DMS153 (cell line): ENCODE measurements at places on chromosomes 1 and 21.

GRCh38 chr1:205247130-205247921 is 19.6 kb downstream of the TMCC2 start:
- DNase-seq: peak; percentile 29

DNA sequence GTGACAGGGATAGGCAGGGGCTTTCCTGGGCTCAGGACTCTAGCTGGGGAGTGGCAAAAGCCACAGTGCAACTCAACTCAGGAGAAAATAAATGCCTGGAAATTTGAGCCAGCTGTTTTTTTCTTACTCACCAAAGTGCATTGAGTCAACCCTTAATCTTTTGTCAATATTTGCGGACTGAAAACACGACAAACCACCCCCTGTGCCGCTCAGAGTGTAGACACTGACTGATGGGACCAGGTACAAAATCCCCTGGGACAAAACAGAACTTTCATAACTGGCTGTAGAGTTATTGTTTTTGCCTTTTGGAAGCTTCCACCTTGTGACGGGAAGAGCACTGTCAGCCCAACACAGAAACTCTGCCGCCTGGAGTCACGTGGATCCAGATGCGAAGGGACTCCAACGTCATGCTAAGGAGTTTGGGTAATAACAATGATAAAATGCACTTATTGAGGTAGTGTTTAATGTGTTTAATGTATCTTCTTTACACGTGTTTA is 164.6 kb downstream of the PLPP3 start:
- DNase-seq: peak; percentile 86

DNA sequence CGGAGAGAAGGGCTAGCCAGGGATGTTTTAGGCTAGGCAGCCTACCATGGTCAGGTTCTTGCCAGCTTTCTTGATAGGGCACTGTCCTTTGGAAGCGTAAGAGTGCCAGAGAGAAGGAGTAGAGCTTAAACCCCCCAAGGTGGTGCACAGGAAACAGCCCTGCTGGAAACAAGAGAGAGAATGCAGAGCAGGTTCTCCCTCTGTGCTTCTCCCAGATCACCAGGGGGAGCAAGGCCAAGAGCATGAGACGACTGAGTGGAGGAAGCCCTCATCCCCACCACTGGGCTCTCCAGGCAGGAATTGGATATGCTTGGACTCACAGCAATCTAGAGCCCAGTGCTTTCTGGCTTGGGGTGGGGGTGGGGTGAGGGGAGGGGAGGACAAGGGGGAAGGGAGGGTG is 49.8 kb downstream of the ATP2B4 start:
- DNase-seq: no peak

GRCh38 chr1:75967719-75968118 is 35.5 kb upstream of the ASB17 start:
- DNase-seq: no peak

DNA sequence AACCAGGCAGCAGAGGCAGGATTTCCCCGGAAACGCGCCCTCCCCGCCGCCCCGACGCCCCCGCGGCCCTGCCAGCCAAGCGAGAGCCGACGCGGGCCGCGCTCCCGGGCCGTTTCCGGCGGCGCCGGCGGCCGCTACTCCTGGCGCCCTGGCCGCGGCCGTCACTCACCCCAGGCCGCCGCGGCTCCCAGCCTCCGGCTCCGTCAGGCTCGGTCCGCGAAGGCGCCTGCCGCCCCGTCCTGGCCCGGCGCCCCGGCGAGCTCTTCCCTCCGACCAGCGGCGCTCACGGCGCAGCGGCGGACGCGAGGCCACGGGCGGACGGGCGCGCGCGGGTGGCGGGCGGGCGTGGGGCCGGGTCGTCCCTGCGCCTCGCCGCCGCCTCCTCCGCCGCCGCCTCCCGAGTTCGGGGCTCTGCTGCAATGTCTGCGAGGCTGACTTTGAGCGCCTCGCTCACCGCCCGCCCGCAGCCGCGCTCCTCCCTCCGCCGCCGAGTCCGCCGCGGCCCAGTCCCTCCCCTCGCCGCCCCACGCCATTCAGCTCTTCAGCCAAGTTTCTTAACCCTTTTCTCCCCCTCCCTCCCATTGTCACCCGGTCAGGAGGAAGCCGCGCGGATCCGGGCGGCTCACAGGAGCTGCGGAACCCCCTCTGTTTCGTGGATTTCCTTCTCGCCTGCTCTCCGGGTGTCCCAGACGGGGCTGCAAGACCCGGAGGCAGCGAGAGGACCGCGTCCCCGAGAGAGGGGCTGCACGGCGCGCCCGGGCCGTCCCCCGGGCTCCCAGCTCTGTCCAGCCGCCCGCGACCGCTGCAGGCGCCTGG is at the start of gene NRIP1:
Gene NRIP1 (minus strand): TSS at position 425 of the 816 bp plus-strand sequence. CDS start 96,808 bp downstream, outside the sequence.
- DNase-seq: peak; percentile 34

DNA sequence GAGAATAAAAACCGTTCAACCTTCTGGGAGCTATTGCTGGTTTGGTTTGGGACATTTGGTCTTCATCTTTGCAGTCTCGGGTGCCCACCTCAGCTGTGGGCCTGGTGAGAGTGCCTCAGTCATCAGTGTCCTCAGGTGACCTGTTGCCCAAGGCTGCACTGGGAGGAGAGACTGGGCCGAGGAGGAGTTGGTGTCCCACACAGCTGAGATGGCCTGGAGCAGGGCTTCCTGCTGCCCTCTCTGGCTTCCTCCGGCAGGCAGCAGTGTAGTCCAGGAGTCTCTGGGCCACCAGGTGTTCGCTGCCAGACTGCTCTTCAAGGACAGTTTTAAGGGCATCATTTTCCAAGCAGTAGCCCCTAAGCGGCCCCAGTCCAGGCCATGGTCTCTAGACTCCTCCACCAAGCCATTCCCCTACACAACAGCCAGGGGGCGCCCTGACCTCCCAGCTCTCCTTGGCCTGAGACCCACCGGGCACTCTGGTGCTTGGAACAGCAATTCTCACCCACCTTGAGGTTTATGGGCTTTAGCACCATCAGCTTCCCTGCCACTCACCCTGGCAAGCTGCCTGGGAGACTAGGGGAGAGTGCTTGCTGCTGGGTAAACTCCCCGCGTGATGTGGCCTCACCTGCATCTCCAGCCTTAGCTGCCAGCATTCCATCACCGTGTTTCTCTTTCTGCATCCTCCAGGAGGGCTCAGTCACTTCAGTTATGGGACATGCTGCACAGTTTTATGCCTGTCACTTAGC is 9.1 kb upstream of the SYTL1 start:
- DNase-seq: no peak

DNA sequence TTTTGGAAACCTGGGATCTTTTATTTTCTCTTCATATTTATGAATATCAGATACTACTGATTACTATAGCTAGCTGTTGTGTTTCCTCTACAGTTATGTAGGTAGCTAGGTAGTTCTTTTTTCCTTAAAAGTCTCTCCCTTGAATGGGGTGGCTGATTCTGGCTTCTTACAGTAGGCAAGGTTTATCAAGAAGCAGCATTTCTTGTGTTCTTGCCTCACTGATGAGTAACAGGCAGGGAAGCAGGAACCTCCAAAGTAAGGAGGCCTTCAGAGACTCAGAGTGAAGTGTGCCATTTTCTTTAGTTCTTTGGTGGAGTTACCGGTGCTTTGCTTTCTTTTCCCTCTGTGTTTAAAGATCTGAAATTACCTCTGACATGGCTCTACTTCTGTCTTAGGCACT is 56.0 kb downstream of the ZMYM4 start:
- no peak for DNase-seq

- DNase-seq: no peak
Observed at GRCh38 chr21:26164311-26164710, 6.3 kb downstream of the APP start.

GRCh38 chr1:169047074-169047473 is 59.4 kb upstream of the ATP1B1 start:
- no peak for DNase-seq

DNA sequence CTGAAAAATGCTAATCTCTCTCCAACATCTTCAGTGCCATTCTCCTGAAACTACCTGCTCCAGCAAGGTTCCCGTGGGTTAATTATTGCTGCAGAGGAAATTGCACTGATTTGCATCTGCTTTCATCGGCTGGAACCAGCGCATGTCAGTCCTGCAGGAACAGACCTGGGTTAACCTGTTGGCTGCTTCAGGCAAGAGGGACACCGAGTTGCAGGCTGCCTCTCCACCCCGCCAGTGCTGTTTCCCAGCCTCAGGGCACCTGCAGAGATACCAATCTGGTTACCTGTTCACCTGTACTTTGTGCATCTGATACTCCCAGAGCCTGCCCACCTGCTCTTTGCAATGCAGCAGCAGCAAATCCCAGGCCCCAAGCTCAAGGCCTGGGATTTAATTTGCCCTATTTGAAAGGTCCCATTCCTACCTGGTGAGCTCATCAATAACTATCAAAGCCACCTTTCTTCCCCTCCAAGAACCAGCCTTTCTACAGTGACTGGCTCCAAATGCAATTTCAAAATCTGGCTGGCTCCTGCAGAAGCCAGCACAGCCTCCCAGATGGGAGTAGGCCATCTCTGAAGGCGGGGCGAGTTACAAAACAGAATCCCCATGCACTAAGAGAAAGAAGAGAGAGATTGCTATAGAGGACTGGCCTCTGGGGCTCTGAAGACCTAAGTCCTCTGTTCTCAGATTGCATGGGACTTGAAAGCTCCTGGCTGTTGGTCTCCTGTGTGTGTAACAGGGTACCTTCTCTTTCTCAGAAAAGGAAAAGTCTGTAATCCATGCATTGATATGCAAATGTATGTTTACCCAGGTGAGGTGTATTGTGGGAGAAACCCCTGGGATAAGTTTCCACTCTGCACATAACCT is 67.8 kb downstream of the TOMM20 start:
- no peak for DNase-seq

GRCh38 chr21:37532868-37533780 is 166.6 kb downstream of the DYRK1A start:
- no peak for DNase-seq

- DNase-seq: no peak
Observed at GRCh38 chr1:229412056-229412455, 21.8 kb downstream of the ACTA1 start.

- DNase-seq: no peak
Observed at GRCh38 chr1:213744780-213745179, 243.0 kb upstream of the PROX1 start.

DNA sequence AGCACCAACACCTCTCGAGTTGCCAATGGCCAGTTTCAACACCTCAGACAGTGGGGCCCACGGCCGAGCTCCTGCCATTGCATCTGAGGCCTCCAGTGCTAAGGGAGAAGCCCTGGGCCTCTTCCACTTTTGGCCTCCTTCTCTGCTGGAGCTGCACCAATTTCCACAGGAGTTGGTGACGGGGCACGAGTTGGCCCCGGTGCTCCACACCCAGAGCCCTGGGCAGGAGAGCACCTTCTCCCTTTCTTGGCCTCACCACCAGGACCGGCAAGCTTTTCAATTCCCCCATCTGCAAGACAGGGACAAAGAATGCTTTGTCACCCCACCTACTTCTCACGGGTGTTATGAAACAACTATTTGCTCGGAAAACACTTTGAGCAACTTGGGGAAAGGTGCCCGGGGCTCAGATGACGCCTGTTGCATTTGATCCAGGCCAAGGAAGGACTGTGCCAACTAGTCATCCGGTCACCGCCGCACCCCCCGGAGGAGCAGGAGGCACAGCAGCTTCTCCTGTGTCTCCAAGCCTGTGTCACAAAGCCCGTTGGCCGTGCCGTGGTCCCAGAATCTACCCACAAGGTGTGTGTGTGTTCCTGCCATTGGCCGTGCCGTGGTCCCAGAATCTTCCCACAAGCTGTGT is 55.2 kb downstream of the TOMM20 start:
- no peak for DNase-seq

GRCh38 chr1:1672181-1672965 is 13.6 kb upstream of the CDK11B start:
- DNase-seq: no peak

DNA sequence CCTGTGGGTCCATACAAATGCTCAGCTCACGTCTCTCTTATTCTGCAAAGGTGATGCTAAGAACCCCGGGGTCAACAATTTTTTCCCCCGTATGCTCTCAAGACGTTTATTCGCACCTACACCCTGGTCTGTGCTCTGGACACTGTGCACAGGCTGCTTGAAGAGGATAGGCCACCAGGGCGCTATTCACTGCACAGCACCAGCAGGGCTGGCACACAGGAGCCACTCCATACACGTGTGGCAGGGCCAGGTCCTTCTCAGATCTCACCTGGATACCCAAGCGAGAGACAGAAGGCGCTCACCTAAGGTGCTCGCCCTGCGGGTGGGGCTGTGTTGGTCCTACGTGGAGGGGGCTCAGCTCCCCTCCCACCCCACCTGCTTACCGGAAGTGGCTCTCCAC is 16.7 kb downstream of the TMEM63A start:
- peak; percentile 24 for DNase-seq

DNA sequence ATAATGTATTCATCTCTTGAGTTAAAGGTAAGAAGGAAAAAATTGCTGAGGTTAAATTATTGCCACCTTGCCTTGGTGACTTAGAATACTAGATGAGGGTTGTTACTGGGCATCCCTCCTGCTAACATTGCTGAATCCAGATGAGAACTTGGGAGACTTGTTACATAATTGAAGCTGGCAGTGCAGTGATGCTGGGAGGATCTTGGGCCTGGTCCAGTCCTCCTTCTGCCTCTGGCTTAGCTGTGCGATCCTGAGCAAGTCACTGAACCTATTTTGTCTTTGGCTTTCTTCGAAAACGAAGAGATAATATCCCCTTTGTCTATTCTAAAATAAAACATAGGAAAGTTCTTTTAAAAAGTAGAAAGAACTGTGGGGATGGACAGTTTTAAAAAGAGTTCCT is 244.9 kb upstream of the NRIP1 start:
- no peak for DNase-seq

- no peak for DNase-seq
Observed at GRCh38 chr21:44013380-44014088, 1.4 kb downstream of the TRAPPC10 start.

DNA sequence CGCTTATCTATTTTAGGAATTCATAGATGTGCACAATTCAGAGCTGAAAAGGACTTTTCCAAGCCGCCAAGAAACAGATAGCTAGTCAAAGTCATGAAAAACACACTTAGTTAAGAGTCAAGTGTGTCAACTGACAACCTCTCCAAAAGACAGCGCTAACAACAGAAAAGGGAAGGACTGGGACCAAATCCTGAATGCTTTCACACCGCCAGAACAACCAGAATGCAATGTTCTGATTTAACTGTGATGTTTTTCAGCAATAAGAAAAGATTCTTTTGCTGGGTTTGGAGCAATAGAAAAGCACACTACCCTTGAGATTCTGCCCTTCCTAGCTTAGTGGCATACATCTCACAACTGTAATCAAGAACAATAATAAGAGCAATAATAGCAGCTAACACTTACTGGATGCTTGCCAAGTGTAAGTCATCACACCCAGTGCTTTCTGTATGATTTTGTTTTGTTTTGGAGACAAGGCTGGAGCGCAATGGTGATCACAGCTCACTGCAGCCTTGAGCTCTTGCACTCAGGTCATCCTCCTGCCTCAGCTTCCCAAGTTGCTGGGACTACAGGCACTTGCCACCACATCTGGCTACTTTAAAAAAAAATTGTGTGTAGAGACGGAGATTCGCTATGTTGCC is 33.9 kb upstream of the SDC3 start:
- no peak for DNase-seq

- DNase-seq: no peak
Observed at GRCh38 chr21:31647650-31648049, 11.8 kb upstream of the SOD1 start.
